Calu3 (cell line): ENCODE measurements at places on chromosomes 6 and 20.
A peak's percentile ranks its signal among the peaks of the same experiment; 100 is the strongest.

DNA sequence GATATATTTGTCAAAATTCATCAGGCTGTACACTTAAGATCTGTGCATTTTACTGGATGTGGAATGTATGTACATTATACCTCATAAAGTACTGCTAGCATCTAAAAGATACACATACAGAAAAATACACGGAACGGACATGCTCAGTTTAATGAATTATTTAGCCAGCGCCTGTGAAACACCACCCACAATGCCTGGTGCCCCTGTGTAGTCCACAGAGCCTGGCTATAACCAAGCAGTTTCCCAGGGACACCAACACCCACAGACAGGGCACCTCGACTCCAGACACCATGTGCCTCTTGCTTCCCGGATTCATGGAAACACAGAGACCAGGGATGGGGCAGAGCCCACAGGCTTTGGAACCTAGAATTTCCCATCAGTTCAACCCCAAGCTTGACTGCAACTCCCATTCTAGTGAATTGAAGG lies 17.4 kb upstream of the ARMC12 start:
- DNase-seq, result no peak

GRCh38 chr20:11155156-11155756 lies 481.5 kb upstream of the JAG1 start:
- DNase-seq, result no peak

DNA sequence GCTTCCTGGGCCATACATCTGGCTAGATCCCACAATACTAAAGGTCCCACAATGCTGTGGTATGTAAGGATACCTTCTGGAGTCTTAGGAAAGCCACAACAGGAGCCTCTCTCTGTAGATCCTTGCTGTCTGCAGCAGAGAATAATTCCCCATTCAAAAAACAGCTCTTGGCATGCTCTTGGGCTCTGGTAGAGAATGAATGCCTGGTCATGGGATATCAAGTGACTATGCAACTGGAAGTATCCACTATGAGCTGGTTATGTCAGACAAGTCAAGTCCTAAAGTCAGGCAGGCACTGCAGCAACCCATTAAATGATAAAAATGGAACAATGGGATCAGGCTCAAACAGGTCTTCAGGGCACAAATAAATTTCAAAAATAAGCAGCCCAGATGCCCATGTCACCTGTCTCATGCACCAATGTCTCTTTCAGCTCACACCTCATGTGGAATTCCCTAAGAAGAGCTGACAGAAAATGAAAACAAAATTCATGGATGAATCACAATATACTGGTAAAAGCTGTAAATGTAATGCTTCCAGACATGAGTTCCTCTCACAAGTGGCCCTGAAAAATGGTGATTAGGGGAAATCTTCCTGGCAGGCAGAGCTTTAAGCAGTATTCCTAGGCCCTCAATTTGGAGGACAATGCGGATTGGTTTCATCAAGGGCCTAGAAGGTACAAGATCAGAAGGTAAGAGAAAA lies 4.3 kb downstream of the AK9 start:
- DNase-seq, result no peak

GRCh38 chr20:48563191-48563870 lies 264.5 kb downstream of the PREX1 start:
- DNase-seq, result no peak

DNA sequence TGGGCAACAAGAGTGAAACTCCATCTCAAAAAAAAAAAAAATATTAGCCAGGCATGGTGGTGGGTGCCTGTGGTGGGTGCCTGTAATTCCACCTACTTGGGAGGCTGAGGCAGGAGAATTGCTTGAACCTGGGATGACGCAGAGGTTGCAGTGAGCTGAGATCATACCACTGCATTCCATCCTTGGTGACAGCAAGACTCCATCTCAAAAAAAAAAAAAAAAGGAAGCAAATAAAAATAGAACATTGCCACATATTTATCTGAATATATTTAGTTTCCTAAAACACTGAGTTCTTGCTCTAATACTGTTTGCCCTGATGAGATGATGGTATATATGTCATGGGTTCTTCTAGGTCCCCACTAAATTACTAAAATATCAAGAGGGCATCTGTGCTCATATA lies 28.4 kb downstream of the CASP8AP2 start:
- no peak for DNase-seq

DNA sequence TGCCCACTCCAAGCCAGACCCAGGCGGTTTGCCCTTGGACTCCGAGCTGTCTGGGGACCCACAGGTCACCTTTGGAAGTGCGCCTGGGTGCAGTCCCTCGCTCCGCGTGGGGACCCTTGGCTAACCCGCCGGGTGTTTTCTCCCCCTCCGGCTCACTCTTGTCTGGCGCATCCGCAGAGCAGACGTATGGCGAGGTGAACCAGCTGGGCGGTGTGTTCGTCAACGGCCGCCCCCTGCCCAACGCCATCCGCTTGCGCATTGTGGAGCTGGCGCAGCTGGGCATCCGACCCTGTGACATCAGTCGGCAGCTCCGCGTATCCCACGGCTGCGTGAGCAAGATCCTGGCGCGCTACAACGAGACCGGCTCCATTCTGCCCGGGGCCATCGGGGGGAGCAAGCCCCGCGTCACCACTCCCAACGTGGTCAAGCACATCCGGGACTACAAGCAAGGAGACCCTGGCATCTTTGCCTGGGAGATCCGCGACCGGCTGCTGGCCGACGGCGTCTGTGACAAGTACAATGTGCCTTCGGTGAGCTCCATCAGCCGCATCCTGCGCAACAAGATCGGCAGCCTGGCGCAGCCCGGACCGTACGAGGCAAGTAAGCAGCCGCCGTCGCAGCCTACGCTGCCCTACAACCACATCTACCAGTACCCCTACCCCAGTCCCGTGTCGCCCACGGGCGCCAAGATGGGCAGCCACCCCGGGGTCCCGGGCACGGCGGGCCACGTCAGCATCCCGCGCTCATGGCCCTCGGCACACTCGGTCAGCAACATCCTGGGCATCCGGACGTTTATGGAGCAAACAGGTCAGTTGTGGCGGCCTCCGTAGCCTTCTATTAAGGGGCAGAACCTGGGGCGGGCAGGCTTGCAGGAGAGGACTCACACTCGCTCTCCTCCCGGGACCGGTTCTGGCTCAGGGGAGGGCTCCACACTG lies 1.1 kb downstream of the PAX1 start:
- no peak for DNase-seq

GRCh38 chr6:12170351-12171092 lies 119.6 kb upstream of the EDN1 start:
- no peak for DNase-seq

DNA sequence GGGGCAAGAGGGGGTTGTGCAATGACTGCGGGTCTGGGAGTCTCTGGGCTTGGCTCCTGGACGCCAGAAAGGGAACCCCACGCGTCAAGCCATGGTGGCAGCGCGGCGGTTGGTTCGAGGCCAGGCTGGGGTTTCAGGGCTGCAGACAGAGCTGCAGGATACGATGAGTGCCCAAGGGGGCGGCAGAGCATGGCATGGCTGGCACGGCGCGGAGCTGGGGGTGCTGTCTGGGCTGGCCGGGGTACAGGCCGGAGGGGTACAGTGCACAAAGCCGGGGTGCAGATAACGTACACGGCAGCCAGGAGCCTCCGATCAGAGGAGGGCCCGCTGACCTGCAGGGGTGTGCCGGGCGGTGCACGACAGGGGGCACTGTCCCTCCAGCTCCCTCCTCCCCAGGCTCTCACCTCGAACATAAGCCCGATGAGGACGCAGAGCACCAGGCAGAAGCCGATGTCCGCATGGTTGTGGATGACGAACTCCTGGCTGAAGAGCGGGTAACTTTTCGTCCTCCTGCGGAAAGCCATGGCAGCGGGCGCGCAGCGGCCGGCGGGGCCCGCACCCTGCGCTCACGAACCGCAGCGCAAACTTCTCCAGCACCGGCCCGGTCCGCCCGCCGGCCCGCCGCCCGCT lies 353 bp downstream of the TRAM2 start:
- peak; percentile 70 for DNase-seq

- DNase-seq, result no peak
These were observed 361.2 kb downstream of the UTRN start for GRCh38 chr6:144646093-144647056.

DNA sequence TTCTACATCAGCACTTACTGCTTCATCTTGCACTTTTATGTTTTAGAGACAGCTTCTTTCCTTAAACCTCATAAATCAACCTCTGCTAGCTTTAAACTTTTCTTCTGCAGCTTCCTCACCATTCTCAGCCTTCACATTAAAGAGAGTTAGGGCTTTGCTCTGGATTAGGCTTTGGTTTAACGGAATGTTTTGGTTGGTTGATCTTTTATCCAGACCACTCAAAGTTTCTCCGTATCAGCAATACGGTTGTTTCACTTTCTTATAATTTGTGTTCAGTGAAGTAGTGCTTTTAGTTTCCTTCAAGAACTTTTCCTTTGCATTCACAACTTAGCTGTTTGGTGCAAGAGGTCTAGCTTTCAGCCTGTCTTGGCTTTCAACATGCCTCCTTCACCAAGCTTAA lies 40.4 kb downstream of the DNAAF9 start:
- no peak for DNase-seq

DNA sequence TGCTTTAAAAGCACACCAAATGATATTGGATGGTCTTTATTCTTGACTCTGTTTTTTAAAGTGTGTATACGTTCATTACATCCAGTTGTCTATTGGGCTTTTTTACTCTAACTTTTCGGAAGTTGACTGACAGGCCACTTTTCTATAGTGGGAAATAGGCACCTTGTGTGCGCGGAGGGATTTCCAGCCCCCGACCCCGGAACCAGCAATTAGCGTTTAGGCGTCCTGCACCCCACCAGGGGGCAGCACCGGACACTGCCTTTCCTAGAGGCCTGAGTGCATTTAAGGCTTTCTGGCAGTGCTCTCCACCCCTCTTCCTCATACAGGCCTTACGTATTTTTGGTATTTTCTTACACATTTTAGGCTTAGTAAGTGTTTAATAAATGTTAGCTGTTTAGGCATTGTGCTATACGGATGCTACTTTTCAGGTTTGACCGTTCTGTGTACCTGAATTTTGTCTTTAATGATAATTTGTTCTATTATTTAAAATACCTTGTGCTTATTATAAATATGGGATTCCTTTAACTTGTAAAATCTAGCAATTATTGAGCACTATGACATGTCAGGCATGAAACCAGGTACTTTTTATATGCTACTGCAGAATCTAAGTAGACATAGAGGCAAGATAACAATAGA lies 231.8 kb downstream of the BCKDHB start:
- DNase-seq, result peak; percentile 80

DNA sequence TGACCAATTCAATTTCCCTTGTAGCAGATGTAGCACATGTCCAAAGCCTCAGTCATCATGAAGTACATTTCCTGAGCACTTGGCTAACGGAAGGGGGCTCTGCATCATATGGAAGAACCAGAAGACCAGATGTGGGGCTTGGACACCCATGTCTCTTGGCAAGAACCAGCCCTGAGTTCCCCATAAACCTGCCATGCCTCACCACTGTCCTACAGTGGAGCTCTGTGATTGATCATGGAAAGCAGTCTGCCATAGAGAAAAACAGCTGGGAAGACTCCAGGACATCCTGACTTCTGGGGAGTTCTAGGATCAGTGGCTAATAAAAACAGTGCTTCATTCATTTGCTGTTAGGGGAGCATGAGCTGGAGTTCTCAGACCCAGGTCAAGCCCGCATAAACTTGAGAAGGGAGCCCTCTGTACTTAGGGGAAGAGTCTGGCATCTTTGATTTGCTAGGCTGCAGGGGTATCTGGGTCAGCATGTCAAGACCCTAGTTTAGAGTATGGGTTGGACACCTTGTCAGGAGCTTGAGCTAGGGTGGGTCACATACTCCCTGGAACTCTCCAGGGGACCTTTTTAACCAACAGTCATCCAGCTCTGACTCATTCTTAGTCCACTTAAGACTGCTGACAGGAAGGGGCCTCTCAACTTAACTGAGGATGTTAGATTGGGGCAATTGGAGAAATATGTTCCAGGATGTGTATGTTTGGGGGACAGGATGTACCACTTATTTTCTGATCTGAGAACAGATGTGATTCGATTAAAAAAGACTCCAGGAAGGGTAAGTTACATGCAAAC lies 26.3 kb upstream of the TRAM2 start:
- DNase-seq, result no peak

- DNase-seq, result peak; percentile 36
These were observed 743 bp downstream of the CMTR1 start for GRCh38 chr6:37433657-37434271.

DNA sequence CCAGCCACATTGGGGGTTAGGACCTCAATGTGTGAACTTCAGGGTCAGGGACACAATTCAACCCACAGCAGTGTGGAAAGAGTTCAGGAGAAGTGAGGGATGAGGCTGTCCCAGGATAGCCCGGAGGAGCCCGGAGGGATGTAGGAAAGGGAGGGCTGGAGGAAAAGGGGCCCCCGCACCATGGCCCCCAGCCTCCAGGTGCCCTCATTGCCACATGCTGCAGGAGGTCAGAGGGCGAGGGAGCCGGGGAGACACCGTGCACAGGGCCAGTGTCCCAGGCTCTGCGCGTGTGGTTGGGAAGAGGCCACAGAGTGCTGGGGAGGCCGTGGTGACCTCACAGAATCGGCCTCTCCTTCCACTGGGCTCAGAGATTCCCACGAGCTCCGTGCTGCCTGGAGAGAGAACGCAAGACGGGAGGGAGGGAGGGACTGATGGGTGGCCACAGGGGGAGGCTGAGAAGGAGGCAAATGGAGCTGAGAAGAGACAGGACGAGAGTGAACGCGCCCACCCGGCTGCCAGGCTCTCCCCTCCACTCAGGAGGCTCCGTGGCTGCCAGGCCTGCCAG lies 215.1 kb downstream of the DLL1 start:
- DNase-seq, result no peak

GRCh38 chr6:17470202-17470937 lies 77.0 kb downstream of the CAP2 start:
- DNase-seq, result no peak

GRCh38 chr6:93992976-93993375 lies 573.6 kb upstream of the EPHA7 start:
- no peak for DNase-seq

DNA sequence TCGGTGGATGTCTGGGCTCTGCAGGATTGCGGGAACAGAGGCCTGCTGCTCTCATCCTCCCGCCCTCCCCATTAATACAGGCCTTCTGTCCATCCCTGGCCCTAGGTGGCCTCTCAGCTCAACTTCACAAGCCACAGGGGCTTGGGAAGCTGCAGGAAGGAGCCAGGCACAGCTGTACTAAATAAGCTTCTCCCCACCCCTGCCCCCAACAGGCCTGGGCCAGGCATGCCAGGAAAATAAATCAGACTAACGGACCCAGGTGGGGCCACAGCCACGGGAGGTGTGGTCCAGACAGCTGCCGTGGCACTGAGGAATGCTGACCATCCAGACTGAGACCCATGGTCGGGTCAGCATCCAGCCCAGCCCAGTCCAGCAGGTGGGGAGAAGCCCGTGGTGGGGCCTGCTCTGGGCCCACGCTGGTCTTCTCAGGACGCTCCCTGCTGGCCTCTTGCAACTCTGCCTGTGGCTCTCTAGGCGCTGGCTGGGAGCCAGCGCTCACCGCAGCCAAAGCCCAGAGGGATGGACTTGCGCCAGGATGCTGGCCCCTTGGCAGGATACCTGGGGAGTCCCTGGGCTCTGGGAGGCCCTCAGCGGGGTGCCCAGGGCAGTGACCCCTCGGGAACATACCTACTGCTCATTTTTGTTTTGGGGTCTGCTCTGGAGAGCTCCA lies 8.6 kb upstream of the YTHDF1 start:
- peak; percentile 82 for DNase-seq
